NCI-H1417 (cell line): ENCODE measurements at places on chromosomes 5 and 9.

DNA sequence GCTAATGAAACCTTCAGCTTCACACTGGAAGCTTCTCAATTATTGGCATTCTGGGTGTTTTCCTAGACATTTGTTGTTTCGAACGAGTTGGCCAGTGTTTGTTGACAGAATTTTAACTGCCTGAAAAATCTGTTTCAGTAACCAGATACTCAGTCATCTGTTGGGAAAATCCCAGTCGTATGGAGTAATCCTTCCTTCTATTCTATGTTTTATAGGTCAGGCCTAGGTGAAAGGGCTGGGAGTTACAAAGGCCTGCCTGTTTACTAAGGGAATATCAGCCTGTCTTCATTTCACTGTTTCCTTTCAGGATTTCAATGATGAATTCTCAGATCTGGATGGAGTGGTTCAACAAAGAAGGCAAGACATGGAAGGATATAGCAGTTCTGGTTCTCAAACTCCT lies 59.9 kb downstream of the GRAMD2B start:
- DNase-seq = no peak

DNA sequence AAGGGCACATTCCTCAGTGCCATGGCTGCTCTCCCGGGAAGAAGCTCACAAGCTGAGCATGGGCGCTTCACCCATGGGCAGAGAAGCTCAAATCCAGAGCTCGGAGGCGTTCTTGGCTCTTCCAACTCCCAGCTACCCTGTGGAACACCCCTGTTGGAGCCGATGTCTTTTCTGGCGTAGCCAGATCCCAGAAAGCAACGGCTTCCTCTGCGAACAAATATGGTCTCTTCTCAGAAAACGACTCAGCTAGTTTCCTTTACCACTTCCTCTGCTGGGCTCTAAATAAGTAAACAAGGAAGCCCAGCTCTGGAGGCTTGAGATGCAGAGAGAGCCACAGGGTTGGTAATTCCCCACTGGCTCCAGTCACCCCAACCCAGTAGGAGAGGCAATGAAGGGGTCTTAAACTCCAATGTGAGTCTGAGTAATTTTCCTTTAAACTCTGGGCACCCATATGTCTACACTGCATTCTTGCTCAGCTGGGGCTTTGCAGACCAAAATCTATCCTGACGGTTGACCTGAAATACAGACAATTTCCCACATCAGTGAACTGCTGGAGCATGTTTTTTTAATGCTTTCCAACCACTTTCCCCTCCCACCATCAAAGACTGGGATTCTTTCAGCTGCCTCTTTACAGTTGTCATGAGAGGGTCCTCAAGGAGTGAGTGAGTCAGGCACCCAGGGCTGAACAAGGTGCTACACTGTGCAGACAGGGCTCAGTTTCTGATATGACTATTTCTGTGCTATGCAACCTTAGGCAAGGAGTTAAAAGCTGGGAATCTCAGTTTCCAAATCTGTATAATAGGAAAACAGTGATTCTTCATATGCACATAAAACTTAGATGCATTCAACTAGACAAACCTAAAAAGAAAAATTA lies at the start of gene LCP2:
Gene LCP2 (minus strand): TSS at position 189 of the 874 bp plus-strand sequence. CDS start 166 bp downstream, at position 23.
- no peak for DNase-seq

DNA sequence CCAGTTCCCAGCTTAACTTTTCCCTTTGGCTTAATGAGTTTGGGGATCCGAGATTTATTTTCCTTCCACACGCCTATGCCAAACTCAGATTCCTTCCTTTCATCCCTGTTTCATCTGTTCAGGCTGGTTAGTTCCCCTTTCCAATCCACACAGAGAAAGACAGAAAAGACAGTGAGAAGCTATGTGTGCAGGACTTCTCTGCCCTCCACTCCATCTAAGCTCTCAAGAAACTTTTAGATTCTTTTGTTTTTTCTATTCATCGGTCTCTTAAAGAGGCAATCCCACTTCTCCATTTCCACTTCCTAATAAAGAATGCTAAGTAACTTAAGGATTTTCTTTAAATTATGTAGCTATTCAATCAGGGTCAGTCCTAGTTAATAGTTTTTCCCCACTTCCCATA lies 11.2 kb downstream of the ITGA1 start:
- no peak for DNase-seq

- no peak for DNase-seq
These were observed 607 bp downstream of the UQCRQ start for GRCh38 chr5:132867046-132867451.
